ENCODE measurements at places on chromosomes 2 and 18.

GRCh38 chr2:136189221-136189782 lies 71.4 kb upstream of the CXCR4 start:
- DNase-seq = no peak

DNA sequence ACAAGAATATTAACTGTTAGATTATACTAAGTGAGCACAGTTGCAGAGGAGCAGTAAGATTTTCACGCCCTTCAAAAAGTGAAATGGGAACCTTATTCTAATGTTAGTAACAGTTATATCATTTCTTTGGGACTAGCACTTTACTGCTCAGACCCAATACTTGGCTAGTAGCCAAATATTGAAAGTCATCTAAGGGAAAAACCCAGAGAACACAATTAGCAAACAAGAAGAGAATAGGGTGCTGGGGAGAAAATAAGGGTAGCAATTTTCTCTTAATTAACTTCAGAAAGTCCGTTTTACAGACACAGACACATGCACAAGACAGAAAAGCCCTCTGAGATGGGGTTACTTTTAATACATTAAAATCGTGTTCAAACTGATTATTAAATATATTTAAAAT lies 71.8 kb downstream of the ID2 start:
- peak; percentile 24 for DNase-seq

DNA sequence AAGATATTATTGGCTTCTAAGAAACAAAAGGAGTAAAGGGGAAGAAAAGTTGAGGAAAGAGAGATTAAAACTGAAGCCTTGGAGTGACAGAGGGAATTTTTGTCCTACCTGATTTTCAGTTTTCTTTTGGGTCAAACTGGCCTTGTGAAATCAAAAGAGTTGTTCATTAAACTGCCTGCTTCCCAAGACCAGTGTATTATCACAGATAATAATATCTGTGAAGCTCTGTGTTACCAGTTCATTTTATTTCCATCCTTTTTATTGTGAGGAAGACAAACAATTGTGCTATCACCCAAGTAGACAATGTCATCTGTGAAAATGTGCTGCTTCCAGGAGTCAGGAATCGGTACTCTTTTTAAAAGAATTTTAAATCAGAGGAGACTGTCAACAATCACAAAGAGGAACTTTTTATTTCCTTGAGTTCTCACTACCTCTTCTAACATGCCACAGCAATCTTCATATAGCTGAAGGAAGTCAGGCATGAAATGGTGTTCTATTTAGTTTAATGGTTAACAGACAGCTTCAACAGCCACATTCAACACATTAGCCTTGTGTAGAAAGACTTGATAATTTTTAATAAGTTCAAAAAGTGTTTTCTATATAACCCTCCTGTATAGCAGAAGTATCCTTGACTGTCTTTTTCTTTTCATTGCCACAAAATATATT lies 554.8 kb downstream of the PIK3C3 start:
- DNase-seq = no peak

GRCh38 chr2:234463626-234464290 lies 33.1 kb downstream of the ARL4C start:
- DNase-seq = no peak

DNA sequence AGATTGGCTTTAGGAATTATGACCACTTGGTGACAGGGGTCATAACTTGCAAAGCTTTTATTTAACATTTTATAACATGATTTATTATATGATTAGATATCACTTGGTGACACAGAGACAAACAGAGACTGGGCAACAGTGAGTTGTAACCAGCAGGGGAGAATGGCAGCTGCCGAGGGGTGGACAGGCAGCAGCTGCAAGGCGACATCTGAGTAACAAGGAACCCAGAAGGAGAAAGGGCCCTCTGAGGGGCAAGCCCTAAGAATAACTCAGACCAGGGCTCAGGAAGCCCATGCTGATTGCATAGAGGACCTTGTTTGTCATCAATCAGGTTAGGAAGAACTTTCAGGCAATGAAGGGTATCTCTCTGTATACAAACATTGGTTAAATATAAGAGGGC lies 339.9 kb upstream of the SOX11 start:
- no peak for DNase-seq

DNA sequence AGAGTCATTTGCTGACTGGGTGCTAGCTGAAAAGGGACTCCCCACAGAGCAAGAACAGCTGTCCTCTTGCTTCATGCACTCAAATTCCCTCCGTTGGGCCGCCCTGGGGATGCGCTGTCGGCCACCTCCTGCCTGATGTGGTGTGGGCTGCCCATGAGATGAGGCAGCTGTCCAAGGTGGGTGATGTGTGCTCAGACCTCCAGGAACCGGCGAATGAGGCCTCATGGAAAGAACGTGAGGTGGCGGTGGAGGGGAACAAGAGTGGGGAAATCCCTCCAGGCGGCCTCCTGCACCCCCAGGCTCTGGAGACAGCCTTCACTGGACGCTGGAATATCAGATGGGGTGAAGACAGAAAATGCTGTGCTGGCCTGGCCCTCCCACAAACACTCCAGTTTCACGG lies 79.8 kb downstream of the LONRF2 start:
- no peak for DNase-seq

GRCh38 chr2:171986778-171987177 lies 13.0 kb upstream of the METAP1D start:
- no peak for DNase-seq

DNA sequence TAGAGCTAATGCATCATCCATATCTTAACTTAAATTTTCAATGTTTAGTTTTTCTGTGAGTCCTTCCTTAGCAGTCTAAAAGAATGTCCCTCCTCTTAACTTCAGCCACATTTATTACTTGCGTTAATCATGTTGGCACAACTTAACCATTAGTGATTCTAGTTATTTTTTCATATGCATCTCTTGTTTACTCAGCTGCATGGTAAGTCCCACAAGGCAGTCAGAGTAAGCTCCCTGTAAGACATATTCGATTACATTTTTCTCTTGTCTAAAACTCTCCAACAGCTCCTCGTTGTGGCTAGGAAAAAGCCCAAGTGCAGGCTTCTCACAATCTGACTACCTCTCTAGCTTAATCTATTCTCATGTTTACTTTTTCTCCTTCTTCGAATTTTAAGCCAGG lies 2045.3 kb upstream of the PIK3C3 start:
- DNase-seq = no peak

DNA sequence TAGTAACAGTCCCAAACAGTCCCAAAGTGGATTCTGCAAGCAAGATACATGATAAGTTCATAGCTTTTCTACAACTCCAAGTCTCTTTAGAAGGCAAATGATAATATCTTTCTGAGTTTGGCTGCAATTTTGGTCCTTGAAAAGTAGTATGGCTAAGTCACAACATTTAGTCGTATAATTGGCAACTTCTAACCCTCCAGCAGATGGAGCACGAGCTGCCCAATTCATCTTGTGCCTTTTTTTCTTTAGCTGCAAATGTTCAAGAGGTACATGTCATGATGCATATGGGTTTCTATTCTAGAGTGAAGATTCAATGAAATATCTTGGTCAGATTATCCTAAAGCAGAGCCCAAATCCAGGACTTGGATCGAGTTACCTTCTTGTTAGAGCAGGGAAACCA lies 127.0 kb upstream of the KLHL14 start:
- no peak for DNase-seq

GRCh38 chr2:30629866-30630265 lies 177.4 kb downstream of the CAPN13 start:
- no peak for DNase-seq

- no peak for DNase-seq
Observed at GRCh38 chr2:154223726-154224125, 352.0 kb downstream of the GALNT13 start.

- no peak for DNase-seq
Observed at GRCh38 chr2:137237055-137237454, 471.7 kb downstream of the THSD7B start.

GRCh38 chr2:16853088-16853487 lies 187.5 kb upstream of the CYRIA start:
- no peak for DNase-seq

- DNase-seq = no peak
Observed at GRCh38 chr18:26052505-26052904, 37.9 kb downstream of the SS18 start.

GRCh38 chr2:29025711-29026110 lies 44.6 kb downstream of the TOGARAM2 start:
- DNase-seq = no peak

DNA sequence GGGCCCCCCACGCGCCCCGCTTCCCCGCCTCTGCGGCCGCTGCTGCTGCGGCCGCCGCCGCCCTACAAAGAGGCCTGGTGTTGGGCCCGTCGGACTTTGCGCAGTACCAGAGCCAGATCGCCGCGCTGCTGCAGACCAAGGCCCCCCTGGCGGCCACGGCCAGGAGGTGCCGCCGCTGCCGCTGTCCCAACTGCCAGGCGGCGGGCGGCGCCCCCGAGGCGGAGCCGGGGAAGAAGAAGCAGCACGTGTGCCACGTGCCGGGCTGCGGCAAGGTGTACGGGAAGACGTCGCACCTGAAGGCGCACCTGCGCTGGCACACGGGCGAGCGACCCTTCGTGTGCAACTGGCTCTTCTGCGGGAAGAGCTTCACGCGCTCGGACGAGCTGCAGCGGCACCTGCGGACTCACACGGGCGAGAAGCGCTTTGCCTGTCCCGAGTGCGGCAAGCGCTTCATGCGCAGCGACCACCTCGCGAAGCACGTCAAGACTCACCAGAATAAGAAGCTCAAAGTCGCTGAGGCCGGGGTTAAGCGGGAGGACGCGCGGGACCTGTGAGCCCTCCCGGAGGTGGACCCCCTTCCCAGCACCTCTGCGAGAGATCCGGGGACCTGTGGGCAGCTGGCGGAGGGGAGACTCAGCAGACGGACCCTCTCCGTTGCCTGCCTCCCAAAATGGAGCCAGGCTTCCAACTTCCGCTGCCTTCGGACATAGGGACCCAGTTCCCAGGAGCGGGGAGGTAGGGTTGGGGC lies 1.9 kb downstream of the SP5 start:
- peak; percentile 62 for DNase-seq

DNA sequence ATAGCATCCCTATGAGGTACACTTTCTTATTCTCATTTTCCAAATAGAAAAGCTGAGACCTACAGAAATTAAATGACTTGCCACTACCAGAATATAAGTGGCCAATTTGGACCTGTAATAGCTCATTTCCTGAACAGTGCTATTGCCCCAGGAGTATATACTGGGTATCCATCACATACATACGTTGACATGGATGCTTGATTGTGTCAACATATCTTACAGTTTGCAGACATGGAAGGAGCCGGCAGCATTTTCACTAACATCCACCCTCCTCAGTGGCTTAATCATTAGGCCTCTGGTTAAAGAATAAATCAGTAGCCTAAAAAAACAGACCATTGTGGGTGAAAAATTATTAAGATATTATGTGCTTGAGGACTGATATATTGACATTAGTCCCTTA lies 829.3 kb downstream of the LRP1B start:
- DNase-seq = no peak

GRCh38 chr18:1090758-1091157 lies 186.1 kb downstream of the ADCYAP1 start:
- no peak for DNase-seq

- no peak for DNase-seq
Observed at GRCh38 chr2:230811508-230811907, 53.2 kb upstream of the ITM2C start.

DNA sequence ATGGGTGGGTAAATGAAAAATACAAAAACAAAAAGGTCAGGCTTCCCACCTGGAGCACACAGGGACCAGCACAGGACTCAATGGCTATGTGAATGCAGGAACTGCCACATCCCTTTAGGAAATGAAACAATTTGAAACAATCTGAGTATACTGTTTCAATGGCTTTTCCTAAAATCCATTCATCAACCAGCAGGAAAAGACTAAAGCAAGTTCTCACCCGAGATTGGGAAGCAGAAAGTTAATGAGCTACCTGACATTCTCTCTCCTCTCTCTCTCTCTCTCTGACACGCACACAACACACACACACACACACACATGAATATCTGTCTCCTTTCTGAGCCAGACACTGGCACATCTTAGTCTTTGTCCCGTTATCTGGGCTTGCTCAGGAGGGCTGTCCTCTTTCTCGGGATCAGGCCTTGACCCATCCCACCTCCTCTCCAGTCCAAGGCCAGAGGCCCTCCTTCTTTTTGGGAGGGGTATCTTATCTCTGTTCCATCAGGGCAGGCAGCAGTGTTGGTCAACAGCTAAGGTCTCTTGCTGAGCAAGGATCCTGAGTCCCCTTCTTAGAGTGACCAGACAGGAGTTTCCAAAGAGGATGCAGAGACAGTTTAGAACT lies 11.6 kb upstream of the LRRFIP1 start:
- no peak for DNase-seq

DNA sequence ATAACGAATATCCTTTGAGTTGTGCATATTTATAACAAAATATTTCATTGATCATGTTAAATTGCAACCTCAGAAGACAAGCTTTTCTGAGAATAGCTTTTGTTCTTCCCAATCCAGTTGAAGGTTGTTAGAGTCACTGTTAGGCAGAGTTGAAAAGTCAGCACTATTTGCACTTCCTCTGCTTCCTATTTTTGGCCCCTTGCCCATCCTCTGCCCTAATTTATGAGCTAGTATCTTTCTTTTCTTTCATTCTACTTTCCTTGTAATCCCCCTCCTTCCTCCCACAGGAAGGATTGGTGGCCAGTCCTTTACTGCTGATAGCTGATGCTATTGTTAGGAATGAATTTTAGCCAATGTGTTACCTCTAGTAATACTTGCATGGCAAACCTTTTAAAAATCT lies 4.9 kb downstream of the RALB start:
- DNase-seq = peak; percentile 87

DNA sequence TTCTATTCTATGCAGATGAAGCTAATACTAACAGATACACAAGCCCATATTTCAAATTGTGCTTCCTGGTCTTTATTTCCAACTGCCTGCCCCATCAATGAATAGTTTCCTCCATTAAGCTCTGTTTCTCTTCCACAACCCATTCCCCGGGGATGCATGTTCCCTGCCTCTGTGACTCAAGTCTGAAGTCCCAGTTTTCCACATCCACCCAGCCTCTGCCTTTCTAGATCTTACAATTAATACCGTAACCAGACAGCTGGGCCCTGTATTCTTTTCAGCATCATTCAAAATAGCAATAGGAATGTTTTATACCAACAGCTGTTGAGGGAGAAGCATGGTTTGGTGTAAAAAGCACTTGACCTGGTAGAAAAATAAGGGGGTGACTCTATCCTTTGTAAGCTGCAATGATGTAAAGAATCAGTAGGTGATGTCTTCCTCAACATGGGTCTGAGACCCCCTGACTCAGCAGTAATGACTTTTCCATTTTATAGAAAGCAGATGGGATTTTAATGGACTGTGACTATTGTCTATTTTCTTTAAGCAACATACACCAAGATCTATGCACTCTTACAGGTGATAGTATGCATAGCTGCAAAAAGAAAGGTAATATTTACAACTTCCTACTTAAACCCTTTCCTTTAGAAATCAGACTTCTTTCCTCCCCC lies 46.1 kb upstream of the DAPL1 start:
- DNase-seq = no peak

GRCh38 chr2:112519506-112519905 lies 22.8 kb upstream of the POLR1B start:
- no peak for DNase-seq

DNA sequence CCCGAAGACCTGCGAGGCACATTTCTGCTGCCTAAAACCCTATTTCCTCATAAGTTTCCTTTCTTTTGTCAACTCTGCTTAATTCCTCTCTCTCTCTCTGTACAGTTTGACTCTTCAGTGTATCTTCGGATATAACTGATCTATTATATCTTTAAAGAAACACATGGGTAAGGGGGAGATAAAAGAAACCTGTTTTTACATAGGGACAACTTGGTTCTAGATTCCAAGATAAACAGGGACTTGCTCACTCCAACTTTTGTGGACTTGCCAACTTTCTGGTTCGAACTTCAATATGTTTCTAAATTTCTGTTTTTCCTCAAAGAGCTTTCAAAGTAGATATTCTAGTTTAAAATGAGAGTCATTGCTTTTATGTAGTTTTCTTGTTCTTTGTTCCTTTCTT lies 182.7 kb upstream of the EPC2 start:
- no peak for DNase-seq

Data from A673 (cell line).